ENCODE measurements at places on chromosomes 6 and 20. TPM values are rescaled to one million over a fixed set of nuclear protein-coding genes. Genes with fewer than 3 reads are reported as not detected.

Gene LATS1
- total RNA-seq = 52.9 TPM

Gene ZNF334
- total RNA-seq = 37.6 TPM

Gene CFAP206
- 3.1 TPM for total RNA-seq

Gene RAET1L
- total RNA-seq = not detected

Gene PHF3
- 124 TPM for total RNA-seq

Gene WFDC2
- 4.4 TPM for total RNA-seq

Gene VSX1
- not detected for total RNA-seq

Gene GNRH2
- 2.2 TPM for total RNA-seq

Measured in parietal lobe (tissue), 2 donors.